Thoracic aorta (tissue), 2 donors: ENCODE measurements at places on chromosomes 4 and X.

DNA sequence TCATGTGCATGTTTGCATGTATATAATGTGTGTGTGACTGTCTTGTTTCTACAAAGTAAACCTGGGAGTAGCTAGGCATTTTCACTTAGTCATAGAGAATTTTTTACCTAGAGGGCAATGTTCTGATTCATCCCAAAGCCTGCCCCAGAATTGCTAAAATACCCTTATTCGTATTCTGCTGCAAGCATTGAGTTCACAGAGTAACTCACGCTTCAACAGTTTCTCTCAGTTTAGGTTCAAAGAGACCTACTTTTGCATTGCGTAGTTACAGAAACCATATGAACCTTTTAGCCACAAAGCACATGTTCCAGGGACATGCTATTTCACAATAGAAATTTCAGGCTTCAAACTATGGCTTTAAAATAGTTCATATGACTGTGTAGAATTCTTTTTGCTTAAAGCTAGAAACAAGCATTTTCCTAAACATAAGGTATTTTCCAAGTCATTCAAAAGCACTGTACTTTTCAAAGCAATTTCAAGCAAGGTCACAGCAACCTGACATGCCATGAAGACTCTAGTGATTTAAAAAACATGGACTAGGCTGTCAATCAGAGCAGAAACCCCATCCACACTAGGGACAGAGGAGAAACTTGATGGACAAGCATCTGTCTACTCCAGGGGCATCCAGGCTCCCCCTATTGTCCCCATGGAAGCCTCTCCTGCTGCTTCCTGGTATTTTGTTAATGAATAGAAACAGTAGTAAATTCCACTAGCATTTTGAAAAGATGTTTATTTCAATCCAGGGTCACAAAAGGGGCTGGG, 81.5 kb upstream of the MAPK10 start:
- DNase-seq: no peak

GRCh38 chr4:39494354-39494753, 32.9 kb downstream of the UGDH start:
- no peak for DNase-seq

DNA sequence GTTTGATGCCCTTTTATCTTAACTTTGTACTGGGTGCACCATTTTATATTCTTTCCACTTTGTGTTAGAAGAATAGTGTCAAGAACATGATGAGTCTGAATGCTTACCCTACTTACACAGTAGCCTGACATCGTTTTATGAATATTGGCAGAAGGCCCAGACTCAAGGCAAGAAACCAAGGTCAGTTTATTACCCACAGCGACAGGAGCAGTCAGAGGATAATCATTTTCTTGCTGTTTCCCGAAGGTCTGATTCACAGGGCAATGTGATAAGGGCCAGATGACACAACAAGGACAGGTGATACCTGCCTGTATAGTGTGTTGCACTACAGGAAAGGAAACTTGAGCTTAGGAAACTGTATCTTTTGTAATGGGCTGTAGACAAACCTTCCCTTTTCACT, 417.4 kb downstream of the SPOCK3 start:
- DNase-seq: no peak

DNA sequence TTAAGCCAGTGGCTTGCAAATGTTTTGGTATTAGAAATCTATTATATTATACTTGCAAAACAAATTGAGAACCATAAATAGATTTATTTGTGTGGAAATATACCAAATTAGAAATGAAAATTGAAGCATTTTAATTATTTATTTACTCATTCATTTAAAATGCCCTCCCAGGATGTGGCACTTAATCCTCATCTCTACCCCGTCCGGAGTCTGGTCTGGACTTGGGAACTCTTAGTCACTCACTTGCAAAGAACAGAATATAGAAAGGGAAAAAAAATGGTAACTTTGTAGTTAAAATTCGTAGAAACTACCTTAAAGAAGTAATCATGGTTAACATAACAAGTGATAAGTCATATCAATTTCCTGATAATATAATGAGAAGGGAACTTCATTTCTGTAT, 775.9 kb upstream of the INTU start:
- no peak for DNase-seq

- DNase-seq: no peak
These were observed 132.2 kb downstream of the KLHL8 start for GRCh38 chr4:87088186-87088585.

DNA sequence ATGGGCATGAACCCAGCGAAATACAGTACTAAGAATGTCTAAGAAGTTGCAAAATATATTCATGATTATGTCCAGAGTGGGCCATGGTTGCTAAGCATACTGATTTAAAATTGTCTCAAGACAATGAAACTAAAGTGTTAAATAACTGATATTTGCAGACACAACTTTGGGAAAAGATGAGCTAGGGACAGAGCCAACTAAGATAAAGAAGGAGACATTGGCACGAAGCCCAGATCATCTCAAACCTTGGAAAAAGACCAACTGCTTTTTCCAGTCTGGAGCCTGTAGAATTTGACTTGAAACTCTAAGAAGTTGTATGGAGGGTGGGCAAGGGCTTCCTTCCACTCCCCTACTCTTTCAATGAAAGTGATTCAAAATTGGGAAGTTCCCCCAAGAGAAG, 108.5 kb upstream of the GLRA2 start:
- no peak for DNase-seq

- DNase-seq: no peak
These were observed 593.7 kb upstream of the BOD1L1 start for GRCh38 chr4:14221176-14221575.

DNA sequence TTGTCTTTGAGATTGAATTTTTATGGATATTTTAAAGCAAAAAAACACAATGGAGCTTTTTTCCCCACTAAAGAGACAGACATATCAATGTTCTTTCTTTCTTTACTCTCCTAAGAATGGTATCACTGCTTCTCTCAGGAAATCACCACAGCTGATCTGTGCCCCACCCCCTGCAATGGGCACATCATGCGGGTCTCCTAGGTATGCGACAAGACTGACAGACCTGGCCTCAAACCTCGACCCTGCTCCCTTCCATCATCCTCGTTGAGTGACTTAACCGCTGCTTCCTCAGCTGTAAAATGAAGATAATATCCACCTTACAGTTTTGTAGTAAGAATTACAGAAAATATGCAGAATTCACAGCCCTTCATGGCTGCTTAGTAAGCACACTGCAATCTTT, 58.3 kb downstream of the LEF1 start:
- DNase-seq: no peak

- DNase-seq: no peak
These were observed 568.1 kb upstream of the DIPK2B start for GRCh38 chrX:45768666-45769236.

- no peak for DNase-seq
These were observed 161.3 kb upstream of the USP38 start for GRCh38 chr4:143023239-143023918.

- DNase-seq: no peak
These were observed 49.0 kb downstream of the HTRA3 start for GRCh38 chr4:8318509-8318908.
